ENCODE measurements at places on chromosomes 13 and 19. TPM values are rescaled to one million over a fixed set of nuclear protein-coding genes. Genes with fewer than 3 reads are reported as not detected.
A peak's percentile ranks its signal among the peaks of the same experiment; 100 is the strongest.

Gene RNASEH2A
- total RNA-seq = 34.9 TPM

Gene PGLYRP1
- total RNA-seq = not detected

Gene SIAH3
- 0.08 TPM for total RNA-seq

Gene PAN3
- total RNA-seq = 46.1 TPM

Gene ADGRL1
- 14.0 TPM for total RNA-seq

Gene BRME1
- total RNA-seq = 6.3 TPM

Gene SOHLH2
- not detected for total RNA-seq

Gene CYP4F12
- 0.10 TPM for total RNA-seq

Gene ZNF541
- 0.40 TPM for total RNA-seq

Gene FGF21
- not detected for total RNA-seq

Gene TGFBR3L
- total RNA-seq = 1.4 TPM

Gene NAPSA
- 1.9 TPM for total RNA-seq

Gene ELSPBP1
- total RNA-seq = not detected

Gene CARS2
- total RNA-seq = 58.9 TPM

Gene VSTM2B
- total RNA-seq = not detected

DNA sequence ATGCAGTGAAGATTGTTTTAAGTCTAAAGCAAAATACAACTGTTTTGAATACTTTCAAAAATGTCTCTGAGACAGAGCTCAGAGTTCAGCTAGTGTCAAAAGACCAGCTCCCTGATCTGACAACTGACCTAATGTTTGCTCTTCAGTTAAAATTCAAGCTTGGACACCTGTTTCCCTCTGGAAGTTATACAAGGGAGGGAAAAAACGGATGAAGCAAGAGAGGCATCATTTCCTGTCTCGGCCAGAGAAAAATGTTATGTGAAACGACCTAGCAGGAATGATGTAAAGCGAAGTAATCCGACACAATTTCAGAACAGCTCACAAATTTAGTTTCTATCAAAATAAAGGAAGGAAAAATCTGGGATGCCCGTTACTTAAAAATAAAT, 59.4 kb downstream of the ZAR1L start:
- DNase-seq = no peak

- DNase-seq = no peak
Observed at GRCh38 chr19:425056-425455, 16.1 kb upstream of the C2CD4C start.

GRCh38 chr19:33443638-33444561, 70.4 kb downstream of the CEBPG start:
- DNase-seq = no peak

GRCh38 chr19:608155-609003, 18.7 kb downstream of the HCN2 start:
- no peak for DNase-seq

DNA sequence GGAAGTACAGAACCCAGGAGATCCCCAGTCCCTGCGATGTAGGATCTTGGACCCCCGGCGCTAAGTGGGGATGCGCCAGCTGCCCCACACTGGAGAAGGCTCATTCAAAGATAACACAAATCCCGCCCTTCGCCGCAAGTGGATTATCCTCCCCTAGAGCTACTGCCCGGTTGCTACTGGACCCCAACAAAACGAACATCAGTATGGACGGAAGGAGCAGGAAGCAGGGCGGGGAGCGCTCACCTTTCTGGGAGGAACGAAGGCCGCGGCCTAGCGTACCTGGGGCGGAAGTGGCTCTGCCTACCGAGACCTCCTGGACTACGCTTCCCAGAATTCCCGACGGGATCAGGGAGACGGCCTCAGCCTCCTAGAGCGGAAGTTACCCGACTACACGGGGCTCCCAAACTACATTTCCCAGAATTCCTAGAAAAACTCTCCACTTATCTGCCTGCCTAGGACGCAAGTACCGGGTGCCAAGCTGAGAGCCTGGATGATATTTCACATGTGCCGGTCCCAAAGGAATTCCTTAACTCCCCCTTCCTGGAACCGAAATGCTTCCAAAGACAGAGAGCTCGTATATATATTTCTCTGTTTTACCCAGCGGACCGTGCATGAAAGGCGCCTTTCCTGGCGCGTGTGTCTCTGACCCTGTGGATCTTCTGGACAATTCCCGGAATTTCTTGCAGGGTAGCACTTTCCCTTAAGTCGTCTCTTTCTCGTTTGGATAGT, at the start of gene ZNF112:
ZNF112 (minus strand) TSS at position 298 of the 729 bp plus-strand sequence. CDS start 16,141 bp downstream, outside the sequence.
- no peak for DNase-seq

DNA sequence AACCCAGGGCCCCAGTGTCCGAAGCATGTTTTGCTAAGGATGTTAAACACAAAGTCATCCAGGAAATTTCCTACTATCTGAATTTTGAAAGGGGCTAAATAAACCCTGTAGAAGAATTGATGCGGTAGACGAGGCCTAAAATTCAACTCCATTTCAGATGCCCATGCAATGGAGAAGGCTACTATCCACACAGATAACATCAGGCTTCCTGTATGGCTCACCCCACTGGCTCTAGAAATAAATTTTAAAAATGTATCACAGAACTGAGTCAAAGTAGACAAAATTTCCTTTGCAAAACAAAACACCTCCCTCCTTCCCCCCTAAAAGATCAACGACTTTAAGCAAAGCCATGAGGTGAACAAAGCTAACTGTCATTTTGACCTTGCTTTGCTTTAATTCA, 188.4 kb downstream of the ABCC4 start:
- DNase-seq = no peak

DNA sequence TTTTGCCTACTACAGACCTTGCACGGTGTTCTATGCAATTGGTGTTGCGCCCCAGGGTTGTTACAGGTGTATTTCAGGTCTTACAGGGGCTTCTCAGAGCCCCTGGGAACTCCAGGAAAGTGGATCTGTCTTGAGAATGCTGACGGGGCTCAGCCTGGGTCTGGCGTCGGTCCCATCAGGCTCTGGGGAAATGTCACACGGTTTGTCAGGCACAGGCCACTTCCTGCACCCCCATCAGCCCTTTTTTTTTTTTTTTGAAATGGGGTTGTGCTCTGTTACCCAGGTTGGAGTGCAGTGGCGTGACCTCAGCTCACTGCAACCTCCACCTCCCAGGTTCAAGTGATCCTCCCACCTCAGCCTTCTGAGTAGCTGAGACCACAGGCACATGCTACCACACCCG, 13.2 kb downstream of the CLEC4G start:
- DNase-seq = no peak

DNA sequence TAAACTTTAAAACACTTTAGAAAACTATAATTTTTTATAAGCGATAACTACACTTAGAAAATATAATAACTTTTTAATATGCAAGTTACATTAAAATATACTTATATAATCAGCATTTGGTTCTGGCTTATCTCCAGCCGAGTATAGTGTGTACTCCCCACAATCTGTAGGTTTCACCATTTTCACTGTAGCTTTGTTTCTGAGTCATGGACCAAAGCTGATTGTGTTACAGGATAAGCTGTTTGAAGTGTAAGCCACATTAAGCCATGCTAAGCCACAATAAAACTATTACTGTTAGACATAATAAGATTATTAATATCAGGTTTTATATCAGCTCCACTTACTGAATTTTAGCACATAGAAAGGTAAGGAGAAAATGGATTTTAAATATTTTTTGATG, 43.8 kb downstream of the CCDC122 start:
- DNase-seq = no peak

DNA sequence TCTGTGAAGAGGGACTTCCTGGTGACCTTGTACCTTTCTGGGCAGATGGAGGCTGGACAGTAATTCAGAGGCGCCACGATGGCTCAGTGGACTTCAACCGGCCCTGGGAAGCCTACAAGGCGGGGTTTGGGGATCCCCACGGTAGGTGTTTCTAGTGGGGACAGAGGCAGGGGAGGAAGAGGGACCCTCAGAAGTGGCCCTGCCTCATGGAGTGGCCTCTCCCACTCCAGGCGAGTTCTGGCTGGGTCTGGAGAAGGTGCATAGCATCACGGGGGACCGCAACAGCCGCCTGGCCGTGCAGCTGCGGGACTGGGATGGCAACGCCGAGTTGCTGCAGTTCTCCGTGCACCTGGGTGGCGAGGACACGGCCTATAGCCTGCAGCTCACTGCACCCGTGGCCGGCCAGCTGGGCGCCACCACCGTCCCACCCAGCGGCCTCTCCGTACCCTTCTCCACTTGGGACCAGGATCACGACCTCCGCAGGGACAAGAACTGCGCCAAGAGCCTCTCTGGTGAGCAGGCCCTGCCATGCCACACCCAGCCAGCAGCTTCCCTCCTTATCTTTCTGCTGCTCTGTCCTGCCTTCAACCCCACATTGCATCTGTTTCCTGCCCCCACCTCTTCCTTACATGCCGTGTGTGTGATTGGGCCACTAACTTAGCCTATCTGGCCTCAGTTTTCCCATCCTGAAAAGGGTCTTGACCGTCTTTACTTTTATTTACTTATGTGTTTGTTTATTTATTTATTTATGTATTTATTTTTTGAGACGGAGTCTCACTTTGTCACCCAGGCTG, 7.3 kb downstream of the ANGPTL4 start:
- DNase-seq = no peak

- no peak for DNase-seq
Observed at GRCh38 chr13:112509190-112509589, 78.8 kb downstream of the TUBGCP3 start.

GRCh38 chr13:32297206-32297605, 18.0 kb downstream of the ZAR1L start:
- DNase-seq = no peak

DNA sequence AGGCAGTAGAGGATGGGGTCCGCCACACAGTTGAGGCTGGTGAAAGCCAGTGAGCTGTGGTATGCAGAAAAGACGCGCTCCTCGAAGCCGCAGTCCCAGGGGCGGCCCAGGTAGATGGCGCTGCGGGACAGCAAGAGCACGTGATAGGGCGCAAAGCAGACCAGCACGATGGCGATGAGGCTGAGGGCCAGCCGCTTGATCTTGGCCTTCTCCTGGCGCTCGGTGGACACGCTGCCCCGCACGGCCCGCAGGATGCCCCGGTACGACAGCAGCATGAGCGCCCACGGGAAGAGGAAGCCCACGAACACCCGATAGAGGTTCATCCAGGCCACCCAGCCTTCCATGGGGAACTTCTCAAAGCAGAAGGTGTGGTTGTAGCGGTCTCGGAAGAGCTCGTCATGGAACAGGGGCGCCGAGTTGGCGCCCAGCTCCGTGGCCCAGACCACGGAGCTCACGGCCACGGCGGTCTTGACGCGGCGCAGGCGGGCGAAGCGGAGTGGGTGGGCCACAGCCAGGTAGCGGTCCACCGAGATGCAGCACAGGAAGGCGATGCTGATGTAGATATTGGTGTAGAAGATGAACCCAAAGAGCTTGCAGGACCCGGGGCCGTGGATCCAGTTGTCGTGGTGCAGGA, 6.5 kb upstream of the OPA3 start:
- peak; percentile 50 for DNase-seq

DNA sequence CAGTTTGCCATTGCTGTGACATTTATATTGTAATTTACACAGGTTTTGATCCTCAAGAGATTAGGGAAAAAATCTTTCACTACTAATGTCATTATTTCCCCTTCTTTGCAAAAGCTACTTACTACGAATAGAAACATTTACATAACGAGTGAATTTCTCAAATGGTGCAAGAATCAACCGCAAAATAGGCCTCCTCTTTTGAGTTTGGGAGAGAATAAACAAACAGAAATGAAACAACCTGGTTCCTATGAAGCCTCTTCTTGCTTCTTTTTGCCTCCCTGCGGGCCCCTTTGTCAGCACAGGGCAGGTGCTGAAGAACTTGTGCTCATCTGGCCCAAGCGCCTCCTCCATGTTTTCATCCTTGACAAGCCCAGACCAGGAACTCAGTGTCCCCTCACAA, 10.1 kb upstream of the GJA3 start:
- no peak for DNase-seq

- no peak for DNase-seq
Observed at GRCh38 chr13:98187965-98188261, 10.8 kb upstream of the RNF113B start.

GRCh38 chr19:49149652-49150105, 5.5 kb downstream of the HRC start:
- DNase-seq = no peak

DNA sequence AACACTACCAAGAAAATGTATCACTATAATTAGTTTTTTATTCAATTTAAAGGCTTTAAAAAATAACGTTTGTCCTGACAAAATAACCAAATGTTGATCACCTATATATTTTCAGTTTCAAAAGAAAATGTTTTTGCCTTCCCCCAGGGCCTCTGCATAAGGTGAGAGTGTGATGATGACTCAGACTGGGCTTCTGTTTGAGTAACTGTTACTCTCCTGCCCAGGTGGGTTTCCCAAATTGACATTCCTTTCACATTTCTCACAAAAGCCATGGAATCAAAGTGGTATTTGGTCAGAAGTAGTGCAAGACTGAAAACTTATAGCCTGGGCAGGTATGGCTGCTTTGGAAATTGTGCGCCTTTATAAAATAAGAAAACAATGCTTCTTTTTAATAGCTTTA, 180.6 kb downstream of the COG6 start:
- no peak for DNase-seq

DNA sequence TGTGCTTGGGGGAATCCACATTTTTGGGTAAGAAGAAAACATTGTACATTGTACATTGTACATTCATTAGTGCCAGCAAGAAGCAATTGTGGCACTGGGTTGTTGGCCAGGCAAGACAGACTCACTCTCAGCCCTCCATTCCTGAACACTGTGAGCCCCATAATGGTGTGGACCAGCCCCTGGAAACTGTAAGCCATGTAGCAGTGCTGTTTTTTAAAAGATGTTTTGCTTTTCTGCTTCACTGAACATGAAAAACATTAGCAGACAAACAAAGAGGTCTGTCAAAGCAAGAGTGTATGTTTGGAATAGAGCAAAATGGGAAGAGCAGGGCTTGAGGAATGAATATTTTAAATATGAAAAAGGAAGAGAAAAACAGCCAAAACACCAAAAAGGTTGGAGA, 39.1 kb upstream of the IL17D start:
- DNase-seq = no peak

DNA sequence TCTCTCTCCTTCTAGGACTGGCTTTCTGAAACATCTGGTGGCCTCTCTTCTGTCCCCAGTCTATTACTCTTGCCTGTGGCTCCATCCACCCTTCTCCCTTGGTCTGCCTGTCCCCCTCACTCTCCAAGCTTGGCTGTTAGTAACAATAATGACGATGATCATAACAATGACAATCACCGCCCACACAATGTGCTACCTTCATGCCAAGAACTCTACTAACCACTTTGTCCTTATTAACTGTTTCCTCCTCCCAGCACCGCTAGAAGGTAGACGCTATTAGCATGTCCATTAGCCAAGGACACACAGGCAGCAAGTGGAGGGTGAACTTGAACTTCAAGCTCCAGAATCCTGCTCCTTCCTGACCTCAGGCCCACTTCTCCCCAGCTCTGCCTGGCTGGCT, 2.7 kb downstream of the GYS1 start:
- DNase-seq = no peak

GRCh38 chr19:20422216-20423205, 143.1 kb downstream of the ZNF737 start:
- DNase-seq = no peak

DNA sequence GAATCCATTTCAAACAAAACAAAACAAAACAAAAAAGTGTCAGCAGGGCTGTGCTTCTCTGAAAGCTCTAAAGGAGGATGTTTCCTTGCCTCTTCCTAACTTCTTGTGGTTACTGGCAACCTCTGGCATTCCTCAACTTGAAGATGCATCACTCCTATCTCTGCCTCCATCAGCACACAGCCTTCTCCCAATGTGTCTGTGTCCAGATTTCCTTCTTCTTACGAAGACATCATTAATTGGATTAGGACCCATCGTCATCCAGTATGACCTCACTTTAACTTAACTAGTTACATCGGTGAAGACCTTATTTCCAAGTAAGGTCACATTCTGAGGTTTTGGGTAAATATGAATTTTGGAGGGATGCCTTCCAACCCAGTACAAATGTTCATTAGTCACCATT, 33.8 kb upstream of the GTF2F2 start:
- no peak for DNase-seq

GRCh38 chr13:104553186-104553585, 1487.0 kb upstream of the SLC10A2 start:
- no peak for DNase-seq
